ENCODE measurements at places on chromosomes 4 and X. TPM values are rescaled to one million over a fixed set of nuclear protein-coding genes. Genes with fewer than 3 reads are reported as not detected.

DNA sequence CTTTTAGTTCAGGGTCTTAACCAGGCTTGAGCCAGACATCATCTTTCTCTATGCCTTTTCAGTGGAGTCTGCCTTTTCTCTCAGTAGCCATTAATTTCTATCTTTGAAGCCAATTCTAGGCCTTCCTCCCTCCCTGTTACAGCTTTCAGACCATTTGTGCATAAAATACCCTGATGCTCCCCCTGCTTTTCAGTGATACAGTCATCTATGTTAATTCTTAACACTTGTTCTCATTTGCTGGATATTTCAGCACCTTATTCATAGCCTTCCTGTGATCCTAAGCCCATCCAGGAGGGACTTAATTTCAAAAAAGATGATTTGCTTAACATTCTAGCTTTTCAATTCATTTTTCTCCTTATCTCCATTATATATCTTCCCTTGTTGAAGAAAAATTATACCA, 42.3 kb downstream of the ANXA10 start:
- DNase-seq: no peak

Gene HADH
- 238 TPM for total RNA-seq

- DNase-seq: peak; percentile 23
These were observed at the start of gene DDIT4L for GRCh38 chr4:100189820-100190642. DDIT4L (minus strand) TSS chr4:100190468; CDS start chr4:100189983, 485 bp downstream.

Gene PAGE5
- total RNA-seq: not detected

Gene CXCL8
- 0.30 TPM for total RNA-seq

- no peak for DNase-seq
These were observed 32.7 kb downstream of the TBC1D14 start for GRCh38 chr4:6942238-6942800.

Gene EIF4E
- 56.1 TPM for total RNA-seq

DNA sequence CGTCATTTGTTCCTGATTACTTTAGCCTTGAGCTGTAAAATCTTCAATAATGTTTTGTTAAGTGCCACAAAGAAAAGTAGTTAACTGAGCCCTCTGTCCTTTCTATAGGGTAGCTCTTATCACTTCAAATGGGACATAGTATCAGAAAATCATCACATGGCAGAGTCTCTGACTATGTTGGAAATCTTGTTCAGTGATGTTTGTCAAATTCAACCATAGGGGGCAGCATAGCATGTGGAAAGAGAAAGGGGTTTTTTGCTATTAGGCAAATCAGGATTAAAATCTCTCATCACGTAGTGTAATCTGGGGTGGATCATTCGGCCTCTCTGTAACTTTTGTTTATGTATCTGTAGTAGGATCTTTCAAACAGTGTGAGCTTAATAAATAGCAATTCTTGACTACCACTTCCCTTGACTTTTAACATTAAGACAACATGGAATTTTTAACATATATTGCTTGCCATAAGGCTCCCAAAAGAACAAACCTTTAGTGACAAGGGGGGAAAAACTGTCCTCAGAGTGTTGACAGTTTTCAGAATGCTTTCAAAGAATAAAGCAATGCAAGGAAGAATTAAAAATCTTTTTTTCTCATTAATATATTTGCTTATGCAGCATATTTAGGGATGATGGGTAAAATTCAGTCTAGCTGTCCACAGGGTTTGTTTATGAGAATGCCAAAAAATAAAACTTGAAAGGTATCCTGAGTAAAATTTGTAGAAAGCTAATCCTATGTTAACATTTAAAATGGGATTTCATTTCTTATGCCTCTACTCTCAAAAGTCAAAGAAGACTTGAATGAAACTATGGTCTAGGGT, 127.2 kb downstream of the FBXW7 start:
- no peak for DNase-seq

GRCh38 chrX:31232506-31232905, 160.7 kb upstream of the FTHL17 start:
- DNase-seq: no peak

DNA sequence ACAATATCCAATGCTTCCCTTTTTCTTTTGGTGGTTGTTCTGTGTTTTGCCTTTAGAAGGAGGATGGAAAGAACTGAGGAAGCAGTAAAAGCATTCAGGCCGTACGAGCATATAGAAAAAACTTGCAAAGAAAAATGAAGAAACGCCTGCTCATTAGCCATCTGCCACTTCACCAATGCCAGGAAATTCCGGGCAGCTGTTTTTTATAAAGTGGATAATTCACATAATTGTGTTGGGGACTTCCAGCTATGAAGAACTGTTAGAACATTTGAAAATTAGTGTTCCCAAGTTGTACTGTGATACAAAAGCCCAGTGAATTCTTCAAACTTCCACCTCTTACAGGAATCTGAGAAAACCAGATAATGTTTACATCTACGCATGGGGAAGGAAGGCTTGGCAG, 11.7 kb downstream of the RELL1 start:
- no peak for DNase-seq

Gene NMU
- total RNA-seq: not detected

Gene SYAP1
- total RNA-seq: 18.1 TPM

DNA sequence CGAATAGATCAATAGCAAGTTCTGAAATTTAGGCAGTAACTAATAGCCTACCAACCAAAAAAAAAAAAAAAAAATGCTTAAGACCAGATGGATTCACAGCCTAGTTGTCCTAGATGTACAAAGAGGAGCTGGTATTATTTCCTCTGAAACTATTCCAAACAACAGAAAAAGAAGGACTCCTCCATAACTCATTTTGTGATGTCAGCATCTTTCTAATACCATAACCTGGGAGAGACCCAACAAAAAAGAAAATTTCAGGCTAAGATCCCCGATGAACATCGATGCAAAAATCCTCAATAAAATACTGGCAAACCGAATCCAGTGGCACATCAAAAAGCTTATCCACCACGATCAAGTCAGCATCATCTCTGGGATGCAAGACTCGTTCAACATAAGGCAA, 1557.9 kb downstream of the C4orf33 start:
- DNase-seq: no peak

DNA sequence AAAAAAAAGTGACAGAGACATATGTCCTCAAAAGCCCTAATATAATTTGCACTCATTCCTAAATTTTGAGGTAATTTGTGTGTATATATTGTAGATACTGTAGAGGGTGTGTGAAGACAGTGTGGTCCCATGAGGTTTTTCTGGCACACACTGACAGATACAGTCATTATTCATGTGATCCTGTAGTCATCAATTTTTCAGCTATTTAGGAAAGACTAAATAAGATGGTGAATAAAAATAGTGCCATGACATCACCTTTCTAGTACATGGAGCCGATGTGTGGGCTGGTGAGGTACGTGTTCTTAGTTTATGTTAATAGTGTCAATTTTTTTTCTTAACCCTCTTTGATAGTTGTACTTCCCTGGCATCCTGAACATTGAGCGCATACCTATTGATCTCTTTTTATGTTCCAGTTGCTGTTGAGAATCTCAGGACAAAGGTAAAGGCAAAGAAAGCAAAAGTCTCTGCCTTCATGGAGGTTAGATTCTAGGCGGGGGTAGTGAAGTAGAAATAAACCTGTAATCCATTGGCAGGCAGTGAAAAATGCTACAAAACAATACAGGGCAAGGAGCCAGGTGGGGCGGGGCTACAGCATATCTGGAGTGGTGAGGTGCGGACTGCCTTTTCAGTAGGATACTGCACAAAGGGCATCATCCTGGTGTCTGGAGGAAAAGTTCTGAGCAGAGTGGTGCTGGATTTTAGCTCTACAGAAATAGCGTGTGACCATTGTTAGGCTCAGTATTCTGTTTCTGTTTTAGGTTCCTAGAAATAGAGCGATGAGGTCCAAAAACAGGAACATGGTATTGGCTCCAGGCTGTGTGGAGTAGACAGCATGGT, 93.8 kb downstream of the ARHGAP10 start:
- peak; percentile 68 for DNase-seq

DNA sequence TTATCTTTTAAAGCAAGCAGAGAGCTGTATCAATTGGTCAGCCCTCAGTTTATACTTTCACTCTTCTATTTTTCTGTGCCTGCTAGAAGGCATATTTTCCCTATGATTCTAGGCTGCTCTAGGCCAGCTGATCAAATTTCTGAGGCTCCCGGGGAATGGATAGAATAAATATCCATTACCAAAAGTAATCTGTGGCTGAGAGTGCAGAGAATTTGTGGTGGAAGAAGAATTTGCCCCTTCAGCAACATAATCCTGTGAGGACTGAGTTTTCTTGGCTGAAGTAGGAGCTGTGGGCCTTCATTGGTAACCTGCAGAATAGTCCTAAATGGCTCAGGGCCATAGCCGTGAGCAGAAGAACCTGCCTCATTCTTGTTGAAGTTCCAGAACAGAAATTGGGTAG, 314.6 kb upstream of the CASK start:
- DNase-seq: no peak

Gene UGT2B10
- total RNA-seq: not detected

- no peak for DNase-seq
These were observed 34.4 kb upstream of the CENPU start for GRCh38 chr4:184768296-184768695.

DNA sequence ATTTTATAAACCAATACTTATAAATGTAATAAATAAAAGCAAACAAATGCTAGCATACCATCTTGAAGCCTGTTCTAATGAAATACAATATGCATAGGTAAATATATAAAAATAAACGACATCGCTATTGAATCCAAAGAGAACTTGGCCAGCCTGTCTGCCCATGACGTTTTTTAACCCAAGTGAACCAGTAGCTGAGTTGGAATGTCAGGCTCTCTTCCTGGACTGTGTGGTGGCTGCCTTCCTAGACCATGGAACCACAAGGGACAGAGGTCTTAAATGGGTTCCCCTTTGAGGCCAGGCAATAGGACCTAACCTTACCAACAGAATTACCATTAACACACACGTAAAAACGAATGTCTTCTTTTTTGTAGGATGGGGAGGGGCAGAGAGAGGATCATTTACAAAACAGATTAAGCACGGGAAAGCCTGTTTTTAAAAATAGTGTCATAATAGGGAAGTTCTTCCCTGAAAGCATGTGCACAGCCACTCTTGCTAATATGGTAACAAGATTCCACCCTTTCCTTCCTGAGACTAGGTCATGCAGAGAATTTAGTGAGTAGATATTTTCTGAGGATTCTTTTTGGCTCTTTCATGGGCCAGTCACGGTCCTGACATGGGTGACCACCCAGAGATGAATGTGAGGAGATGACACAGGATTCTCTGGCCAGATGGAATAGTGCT, 69.4 kb upstream of the ACSL1 start:
- no peak for DNase-seq

DNA sequence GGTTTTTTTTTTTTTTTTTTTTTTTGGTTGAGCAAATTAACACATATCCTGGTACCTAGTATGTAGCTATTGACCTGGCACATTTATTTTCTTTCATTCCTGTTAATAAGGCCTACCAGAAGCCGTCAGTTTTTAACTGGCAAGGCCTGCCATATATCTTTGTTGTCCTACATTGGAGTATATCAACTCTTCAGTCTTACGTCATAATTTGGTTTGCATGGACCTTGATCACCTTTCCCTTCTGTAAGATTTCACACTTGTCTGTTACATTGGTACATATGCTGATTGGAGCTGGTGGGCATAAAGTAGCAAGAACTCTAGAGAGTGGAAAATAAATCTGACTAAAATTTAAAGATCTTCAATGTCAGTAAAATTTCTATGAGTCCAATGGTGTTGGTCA, 1658.0 kb downstream of the C4orf33 start:
- DNase-seq: no peak

Gene PRDM8
- 0.66 TPM for total RNA-seq

GRCh38 chr4:153113061-153113837, 91.0 kb upstream of the TRIM2 start:
- DNase-seq: no peak

Gene FAT4
- total RNA-seq: 6.7 TPM

- no peak for DNase-seq
These were observed 444.2 kb upstream of the SLIT2 start for GRCh38 chr4:19807505-19807904.

DNA sequence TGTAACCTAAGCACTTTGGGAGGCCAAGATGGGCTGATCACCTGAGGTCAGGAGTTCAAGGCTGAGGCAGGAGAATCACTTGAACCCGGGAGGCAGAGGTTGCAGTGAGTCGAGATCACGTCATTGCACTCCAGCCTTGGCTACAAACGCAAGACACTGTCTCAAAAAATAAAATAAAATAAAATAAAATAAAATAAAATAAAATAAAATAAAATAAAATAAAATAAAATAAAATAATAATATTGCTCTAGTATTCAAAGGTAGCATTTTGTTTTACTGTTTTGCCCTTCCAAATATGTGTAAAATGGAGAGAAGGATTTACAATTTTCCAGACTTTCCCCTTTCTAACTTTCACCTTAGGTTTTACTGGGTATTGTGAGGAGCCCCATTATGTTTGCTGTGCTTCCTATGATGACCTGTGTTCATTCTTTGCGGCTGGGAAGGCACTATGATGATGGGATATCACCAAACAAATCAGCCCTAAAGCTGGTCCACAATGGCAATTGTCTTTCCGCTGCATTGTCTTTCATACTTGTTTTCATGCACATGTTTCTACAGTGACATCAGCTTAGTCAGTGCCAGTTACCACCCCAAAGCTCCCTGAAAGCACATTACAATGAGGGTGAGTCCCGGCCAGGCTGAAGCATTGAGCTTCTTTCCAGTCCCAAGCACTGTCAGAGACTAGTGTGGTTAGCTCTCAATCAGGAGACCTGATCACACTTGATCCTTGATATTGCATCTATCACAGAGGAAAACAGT, 50.8 kb downstream of the DTHD1 start:
- DNase-seq: no peak

- peak; percentile 23 for DNase-seq
These were observed 113.9 kb upstream of the VAMP7 start for GRCh38 chrX:155767051-155767875.

Gene YY2
- total RNA-seq: 0.30 TPM

DNA sequence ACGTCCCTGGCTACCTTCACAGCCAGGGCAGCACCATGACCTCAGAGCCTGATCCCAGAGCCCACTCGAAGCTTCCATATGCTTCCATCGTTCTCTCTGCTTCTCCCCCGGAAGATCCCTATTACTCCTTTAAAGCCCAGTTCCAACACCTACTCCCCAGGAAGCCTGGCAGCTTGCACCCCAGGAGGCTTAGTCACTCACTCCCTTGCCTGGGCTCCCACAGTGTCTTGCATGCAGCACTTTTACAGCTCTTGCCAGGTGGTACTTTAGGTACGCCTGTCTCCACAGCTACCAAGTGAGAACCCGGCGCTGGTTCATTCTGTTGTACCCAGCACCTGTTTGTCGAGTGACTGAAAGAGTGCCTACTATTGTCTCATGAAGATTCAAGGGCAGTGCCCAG, 24.5 kb upstream of the MAMLD1 start:
- DNase-seq: no peak

Gene PF4V1
- not detected for total RNA-seq

- DNase-seq: no peak
These were observed 10.5 kb upstream of the CHRDL1 start for GRCh38 chrX:110806145-110806544.

Gene TIMP1
- total RNA-seq: 99.3 TPM

Gene LRIT3
- not detected for total RNA-seq
